ENCODE measurements at places on chromosomes 7 and 10.
A peak's percentile ranks its signal among the peaks of the same experiment; 100 is the strongest.

GRCh38 chr7:155850766-155851678 is 38.8 kb upstream of the SHH start:
- no peak for DNase-seq

- DNase-seq = no peak
Measured at GRCh38 chr10:15661574-15661973, 58.1 kb downstream of the ITGA8 start.

DNA sequence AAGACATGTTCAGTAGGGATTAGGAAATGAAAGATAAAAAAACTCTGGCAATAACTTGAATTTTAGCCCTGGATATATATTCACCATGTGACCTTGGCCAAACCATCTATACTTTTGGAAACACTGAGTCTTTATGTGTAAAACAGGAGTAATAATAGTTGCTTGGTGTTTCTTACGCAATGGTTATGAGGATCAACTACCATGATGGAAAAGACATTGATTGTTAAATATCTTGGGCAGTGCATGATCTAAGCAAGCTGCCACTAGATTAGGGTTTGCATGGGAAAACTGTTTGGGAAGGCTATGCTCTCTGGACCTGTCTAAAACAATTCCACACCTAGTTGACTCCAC is 6.5 kb downstream of the OR6B1 start:
- DNase-seq = no peak

DNA sequence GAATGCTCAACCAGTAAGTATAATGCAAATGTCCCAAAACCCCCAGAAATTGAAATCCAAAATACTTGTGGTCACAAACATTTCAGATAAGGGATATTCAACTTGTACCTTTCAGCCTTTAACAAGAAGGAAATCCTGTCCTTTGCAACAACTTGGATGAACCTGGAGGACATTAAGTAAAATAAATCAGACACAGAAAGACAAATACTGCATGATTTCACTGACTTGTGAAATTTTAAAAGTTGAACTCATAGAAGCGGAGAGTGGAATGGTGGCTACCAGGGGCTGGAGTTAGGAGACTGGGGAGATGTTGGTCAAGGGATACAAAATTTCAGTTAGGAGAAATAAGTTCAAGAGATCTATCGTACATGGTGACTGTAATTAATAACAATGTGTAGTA is 187.6 kb downstream of the DNAH11 start:
- DNase-seq = no peak

DNA sequence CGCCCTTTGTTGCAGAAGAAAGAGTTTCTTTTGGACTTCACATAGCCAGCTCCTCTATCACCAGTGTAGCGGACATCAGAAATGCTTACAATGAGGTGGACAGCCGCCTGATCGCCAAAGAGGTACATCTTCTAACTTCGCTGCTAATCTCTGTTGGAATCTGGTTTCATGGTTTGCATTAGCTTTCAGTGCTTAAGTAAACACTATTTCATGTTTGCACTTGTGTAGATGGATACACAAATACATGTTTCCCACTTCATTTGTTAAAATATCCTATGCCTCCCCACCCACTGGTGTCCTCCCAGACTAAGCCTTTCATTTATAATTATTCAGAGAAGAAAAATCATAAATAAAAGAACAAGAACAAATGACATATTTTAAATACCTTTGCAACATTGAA is 103.9 kb downstream of the WDFY4 start:
- DNase-seq = no peak

- DNase-seq = no peak
Measured at GRCh38 chr10:62136931-62137330, 131.7 kb downstream of the RTKN2 start.

- no peak for DNase-seq
Measured at GRCh38 chr10:96295475-96295874, 8.8 kb upstream of the DNTT start.

GRCh38 chr7:108066486-108066885 is 63.5 kb upstream of the LAMB1 start:
- no peak for DNase-seq

DNA sequence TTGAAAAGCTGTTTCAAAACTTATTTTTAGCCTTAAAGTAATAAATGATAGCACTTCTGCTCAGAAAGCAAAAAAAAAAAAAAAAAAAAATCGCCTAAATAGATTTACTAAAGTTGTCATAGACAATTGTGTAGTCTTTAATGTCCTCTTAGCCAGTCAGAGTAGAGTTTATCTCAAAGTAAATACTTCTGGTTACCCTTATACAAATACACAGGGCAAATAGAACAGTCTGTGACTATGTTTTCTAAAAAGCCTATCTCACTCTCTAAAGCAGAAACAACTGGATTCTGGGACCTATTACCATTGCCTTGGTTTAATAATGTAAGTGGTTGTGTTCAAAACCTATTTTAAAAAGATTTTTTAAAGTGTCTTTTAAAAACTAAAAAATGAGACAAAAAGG is 156.2 kb upstream of the THSD7A start:
- DNase-seq = no peak

GRCh38 chr10:126930883-126931503 is 25.8 kb downstream of the DOCK1 start:
- DNase-seq = no peak

- DNase-seq = no peak
Measured at GRCh38 chr10:123883673-123884320, 7.8 kb downstream of the CPXM2 start.

DNA sequence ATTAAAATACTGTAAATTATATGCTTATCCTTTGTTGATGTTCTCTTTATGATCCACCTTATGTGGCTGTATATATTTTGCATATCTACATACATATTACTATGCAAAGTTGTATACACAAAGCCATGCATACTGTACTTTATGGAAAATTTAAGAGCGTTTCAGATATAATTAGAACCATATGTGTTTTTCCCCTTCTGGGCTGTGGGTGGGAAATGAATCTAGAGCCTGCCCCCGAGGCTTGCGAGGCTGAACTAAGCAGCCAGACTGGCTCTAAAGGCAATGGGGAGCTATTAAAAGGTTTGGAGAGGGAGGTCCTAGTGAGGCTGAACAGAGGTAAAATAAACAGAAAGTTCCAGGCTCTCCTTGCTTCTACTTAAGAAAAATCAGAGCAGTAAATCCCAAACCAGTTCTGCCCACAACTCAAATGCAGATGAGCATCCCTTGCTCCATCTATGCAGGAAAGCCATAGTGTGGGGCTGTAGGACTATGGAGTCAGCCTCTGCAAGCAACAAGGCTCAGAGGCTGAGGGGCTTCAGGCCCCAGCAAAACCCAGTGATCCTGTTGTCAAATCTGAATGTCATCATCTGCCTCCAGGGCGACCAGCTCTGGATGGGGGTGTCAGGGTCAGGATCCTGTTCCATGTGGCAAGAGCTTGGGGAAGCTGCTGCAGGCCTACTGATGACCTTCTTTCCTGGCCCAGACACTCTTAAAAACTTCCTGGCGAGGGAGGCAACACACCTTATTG is 14.1 kb upstream of the DDIT4 start:
- DNase-seq = no peak

DNA sequence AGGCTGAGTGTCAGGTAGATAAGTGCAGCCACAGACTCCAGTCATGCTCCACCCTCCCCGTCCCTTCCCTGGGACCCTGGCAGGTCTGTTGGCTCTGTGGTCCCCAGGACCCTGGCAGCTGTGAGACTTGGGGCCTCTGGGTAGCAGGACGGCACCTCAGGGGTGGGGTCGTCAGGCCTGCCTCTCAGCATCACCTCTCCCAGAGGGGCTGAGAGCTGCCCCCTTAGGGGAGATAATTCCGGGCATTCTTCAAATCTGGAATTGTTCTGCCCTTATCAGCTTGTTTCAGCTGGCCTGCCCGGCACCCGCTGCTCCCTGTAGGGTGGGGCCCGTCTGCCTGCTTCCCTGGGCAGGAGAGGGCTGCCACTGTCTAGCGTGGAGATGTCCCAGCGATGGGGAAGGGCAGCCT is 23.3 kb downstream of the PODXL start:
- DNase-seq = no peak

DNA sequence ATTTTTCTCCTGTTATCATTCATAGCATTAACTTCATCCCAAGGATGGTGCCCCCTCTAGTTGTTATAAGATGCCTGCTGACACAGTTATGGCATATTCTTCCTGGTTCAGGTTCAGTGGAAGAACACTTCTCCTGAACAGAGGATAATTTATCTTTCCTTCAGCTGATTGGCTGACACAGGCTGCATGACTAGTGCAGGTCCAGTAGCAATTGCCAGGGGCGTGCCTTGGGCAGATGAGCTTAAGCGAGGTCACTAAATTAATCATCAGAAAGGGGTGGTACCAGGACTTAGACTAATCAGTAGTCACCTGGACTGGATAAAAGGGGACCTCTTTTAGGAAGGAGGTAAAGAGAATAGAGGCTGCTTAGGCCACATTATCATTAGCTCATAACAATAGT is 42.3 kb downstream of the BZW2 start:
- peak; percentile 82 for DNase-seq

DNA sequence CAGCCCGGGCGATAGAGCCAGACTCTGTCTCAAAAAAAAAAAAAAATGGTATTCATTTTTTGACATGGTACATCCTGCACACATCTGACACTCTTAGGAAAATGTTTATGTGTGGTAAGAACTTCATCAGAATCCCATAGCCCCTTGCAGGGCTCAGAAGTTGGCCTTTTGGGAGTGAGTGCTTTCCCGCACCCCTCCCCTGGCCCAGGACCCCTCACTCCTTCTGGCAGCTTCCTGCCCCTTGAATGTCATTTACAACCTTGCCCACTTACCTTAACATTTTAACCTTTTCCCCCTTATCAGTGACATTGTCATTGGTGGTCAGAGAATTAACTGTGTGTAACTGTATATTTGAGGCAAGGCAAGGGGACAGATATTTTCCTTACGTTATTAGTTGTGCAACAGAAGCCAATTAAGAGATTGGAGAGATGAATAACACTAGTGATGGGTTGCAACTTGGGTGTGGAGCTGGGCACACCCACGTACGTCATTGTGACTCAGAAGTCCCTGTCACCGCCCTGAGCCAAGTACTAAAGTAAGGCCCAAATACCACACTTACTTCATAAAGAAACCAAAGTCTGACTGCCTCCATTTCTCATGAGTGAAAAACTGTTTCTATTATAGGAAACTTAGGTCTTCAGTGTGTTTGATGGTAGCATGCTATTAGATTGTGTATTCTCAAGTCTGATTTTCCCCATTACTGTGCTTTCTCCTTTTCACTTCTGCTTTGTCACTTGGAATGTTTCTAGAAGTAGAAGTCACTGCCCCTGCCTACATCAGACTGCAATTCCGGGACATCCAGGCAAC is 31.6 kb downstream of the OGDH start:
- DNase-seq = no peak
